ENCODE measurements at places on chromosomes 12 and 14.
A peak's percentile ranks its signal among the peaks of the same experiment; 100 is the strongest.

DNA sequence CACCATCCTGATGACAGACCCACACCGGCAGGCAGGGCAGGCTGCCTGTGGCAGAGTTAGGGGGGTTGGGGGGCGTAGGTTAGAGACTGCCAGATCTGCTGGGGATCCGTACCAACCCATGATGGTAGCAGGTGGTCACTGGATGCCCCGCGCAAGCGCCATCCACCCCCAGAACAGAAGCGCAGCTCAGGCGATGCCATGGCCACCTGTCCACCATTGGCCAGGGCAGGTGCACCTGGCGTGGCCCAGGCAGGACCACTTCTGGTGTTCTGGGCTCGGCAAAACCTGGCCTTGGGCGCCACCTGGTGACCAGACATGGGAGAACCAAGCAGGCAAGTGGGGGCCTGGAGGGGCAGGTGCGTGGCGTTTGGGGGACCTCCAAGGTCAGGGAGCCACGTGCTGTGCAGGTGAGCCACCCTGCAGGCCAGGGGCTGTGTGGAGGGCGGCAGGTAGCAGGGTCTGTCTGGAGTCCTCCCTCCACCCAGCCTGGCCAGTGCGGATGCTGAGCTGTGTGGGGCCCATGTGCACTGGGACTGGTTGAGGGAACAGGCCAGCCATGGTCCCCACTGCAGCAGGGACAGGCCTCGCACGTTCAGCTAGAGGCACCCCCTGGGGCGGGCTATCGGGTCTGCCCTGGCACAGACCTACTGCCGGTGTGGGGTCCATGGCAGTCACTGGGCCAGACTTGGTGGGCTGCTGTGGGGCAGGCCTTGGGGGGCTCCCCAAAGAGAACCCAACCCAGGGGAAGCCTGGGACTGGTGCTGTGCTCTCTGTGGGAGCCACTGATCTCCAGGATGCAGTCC, 15.6 kb downstream of the BAG5 start:
- DNase-seq, result no peak

DNA sequence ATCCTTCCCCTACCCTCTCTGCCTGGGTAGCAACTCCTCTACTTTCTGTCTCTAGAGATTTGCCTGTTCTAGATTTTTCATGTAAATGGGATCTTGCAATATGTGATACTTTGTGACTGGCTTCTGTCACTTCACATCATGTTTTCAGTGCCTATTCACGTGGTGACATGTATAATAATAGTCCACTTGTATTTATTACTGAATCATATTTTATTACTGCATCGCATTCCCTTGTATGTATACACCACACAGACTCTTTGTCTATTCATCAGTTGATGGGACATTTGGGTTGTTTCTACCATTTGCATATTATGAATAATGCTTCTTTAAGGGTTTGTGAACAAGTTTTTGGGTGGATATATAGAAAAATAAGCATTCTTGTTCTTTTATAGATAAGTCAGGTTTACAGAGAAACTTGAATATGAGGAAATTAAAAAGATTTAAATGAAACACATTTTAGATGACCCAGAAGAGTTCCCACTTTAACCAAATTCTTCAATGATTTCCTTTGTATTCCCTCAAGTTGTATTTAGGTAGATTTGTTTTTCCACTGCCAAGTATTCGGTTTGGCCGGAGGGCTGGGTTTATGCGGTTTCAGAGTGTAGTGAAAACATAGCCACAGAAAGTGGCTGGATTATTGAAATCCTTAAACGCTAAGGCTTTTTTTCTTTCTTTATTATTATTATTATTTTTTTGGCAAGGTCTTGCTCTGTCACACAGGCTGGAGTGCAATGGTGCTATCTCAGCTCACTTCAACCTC, 178.7 kb upstream of the TMTC1 start:
- no peak for DNase-seq

DNA sequence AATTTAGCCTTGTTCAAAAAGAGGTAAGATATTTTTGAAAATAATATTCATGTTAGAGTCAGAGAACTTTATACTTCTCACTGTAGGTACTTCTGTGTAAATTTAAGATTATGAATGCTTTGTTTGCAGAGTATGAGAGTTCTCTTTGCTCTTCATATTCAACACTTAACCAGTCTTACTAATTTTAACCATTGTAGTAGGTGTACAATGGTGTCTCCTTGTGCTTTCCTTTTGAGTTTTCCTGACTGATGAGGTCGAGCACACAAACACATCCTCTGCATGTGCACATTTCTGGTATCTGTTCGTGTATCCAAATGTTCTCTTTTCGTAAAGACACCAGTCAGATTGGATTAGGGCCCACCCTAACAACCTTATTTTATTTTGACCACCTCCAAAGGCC, 45.8 kb downstream of the MIA2 start:
- DNase-seq, result no peak

GRCh38 chr12:85325442-85325841, 45.4 kb downstream of the ALX1 start:
- DNase-seq, result no peak

GRCh38 chr14:52220924-52221811, 46.3 kb upstream of the PTGDR start:
- DNase-seq, result no peak

DNA sequence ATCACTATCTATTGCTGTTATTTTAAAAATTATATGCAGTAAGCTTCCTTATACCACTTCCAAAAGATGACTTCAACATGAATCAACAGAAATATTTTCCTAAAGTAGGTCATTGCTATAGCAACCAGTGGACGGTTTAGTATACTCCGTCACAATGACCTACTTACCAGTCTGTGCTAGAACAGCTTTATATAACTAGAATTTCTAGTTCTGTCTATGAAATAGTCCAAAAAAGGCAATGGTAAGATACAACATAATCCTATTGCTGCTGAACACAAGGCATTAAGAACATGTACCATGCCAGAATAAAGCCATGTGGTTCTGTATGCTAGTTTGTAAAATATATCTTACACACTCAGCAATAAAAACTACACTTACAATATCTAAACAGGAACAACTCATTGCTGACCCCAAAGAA, 40.7 kb upstream of the MTERF2 start:
- DNase-seq, result no peak

GRCh38 chr12:109307051-109307450, 2.0 kb downstream of the FOXN4 start:
- DNase-seq, result no peak

DNA sequence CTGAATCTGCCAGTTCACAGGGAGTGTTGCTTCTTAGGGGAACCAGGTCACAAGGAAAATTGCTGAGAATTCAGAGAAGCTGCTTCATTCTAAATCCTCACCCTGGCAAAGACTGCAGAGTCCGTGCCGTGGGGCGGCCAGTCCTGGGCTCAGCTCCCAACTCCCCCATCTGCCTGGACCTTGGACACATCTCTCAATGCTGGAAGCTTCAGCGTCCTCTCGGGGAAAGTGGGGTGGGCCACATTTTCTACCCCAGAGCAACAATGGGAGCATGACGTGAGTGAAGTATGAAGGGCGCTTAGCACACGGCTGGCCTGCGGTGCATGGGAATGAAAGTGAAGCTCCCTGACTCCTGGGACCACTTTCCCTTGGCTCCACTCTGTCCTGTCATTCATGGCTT, 31.2 kb downstream of the HVCN1 start:
- no peak for DNase-seq

DNA sequence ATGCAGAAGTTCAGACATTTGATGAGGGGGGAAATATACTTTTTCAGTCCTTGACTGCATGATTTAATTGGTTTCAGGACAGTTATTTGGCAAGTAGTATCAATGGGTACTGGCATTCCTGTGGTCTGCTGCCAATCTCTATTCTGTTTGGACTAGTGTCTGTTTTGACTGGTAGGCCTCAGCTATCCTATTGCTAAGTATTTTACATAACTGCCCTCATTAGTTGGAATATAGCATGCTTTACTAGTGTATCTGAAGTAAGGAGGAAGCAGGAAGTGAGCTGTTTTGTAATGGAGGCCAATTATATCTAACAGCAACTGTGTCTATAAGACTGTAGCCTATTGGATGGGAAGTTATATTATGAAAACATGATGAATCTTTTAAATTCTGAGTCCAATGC, 104.3 kb downstream of the FLRT2 start:
- no peak for DNase-seq

- DNase-seq, result peak; percentile 63
Observed at GRCh38 chr14:62179367-62180018, 417.3 kb downstream of the SNAPC1 start.

DNA sequence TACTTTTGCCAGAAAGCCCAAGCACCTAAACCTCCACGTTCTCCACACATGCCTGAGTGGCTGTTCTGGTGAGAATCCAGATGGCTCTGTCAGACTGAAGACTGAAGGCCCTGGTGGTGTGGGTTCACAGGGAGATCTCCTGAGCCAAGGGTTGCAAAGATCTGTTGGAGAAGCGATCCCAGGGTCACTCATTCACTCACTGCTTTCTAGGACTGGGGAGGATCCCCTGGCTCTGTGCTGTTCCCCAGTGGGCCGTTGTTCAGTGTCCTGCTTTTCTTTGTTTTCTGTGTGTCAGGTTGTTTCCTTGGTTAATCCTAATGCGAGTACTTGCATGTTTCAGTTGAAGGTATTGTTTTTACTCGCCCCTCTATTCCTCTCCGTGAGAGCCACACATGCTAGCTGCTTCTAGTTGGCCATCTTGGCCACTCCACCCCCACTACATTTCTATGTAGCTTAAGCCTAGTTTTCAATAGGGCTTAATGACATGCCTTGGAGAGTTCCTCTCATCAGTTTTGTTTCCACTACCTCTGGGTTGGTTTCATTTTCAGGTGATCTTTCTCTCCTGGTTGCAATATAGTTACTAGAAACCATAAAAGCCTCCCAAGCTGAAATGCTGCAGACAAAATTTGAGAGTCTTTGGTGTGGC, 144.5 kb upstream of the SLC38A2 start:
- no peak for DNase-seq

- no peak for DNase-seq
Observed at GRCh38 chr14:99678198-99678597, 5.9 kb upstream of the CYP46A1 start.

DNA sequence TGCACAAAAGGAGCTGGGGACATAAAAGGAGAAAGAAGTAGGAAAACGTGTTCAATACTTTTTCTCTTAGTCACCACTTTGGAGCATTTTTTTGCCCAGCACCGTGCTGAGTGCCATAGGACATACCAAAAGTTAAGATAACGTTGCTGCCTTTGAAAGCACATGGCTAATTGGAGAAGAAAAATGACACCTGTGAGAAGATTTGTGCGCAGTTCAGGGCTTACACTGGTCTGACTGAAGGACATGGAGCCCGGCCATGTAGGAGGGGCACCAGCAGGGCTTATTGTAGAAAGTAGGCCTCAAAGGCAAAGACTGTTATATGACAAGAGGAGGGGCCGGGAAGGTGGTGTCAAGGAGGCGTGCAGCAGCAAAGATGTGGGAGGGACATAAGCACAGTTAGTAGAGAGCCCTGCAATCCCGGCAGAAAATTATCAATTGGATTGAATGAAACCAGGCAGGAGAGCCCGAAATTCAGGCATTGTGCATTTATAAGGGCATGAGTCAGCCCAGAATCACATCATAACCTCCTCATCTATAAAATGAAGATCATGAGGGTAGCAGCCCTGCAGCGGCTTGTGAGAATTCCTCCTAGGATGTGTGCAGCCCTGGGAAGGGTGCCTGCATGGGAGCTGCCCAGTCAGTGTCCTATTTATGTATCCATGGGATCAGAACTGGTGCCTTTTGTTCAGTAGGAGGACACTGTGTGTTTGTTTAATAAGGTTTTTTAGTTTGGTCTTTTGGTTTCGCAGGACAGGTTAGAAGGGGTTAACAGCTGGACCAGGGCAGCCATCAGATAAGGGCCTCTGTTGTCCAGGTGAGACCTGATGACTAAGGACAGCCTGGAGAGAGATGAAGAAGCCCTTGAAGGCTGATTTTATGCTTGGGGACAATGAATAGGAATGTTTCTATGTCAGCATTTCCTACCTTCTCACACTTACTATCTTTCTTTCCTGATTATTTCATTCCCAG, 122.4 kb downstream of the GPR135 start:
- DNase-seq, result no peak

DNA sequence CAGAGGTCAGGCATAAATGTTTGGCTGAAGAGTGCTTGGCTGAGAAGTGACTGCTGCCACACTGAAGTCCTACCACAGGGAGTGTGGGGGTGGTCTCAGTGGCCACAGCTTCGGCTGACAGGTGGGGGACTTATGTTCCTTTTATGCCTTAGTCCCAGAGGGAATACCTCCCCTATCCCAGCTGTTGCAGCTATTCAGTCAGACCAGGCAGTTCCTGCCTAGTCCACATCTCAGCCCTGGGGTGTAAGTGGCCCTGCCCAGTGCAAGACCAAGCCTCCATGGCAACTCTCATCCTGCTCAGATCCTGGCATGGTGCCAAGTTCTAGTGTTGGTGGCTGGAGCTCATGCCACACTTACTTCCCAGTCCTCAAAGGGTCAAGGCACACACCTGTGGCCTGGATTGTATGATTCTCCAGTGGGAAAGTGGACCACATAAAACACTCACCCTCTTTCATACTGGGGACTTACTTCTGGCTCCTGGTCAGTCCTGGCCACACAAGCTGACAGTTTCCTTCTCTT, 161.3 kb upstream of the CAND1 start:
- DNase-seq, result no peak

- DNase-seq, result no peak
Observed at GRCh38 chr12:42760550-42760949, 171.0 kb upstream of the PRICKLE1 start.

DNA sequence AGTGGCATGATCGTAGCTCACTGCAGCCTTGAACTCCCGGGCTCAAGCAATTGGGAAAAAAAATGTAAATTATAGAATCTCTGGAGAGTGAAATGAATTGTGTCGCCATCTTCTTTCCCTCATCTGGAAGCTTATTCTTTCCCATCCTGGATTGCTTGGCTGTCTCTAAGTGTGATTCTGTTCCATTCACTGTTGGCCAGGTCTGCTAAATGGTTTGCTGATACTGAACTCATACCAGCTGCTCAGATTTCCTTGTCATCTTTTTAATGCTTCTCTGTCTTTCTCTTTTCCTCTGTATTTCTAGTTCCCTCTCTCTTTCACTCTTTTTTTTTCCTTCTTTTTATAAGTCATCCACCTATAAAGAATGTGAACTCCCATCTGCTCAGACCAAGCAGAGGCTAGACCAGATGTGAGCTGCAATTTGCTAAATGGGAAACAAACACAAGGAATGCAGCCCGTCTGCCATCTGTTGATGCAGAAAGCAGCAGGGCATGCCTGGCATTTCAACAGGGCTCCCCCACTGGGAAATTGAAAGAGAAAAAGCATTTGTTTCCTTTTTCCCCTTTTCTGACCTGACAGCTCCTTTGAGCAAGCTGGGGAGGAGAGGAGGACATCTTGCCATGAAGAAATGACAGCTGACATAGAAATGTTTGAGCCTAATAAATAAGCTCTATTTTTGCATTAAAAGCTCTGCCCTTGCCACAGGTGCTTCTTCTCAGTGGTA, 1823.6 kb upstream of the FLRT2 start:
- no peak for DNase-seq

All from NCI-H1417 treated with DMSO at 0.1 percent for 48 hours (cell line).